ENCODE measurements at places on chromosomes 7 and 10.

DNA sequence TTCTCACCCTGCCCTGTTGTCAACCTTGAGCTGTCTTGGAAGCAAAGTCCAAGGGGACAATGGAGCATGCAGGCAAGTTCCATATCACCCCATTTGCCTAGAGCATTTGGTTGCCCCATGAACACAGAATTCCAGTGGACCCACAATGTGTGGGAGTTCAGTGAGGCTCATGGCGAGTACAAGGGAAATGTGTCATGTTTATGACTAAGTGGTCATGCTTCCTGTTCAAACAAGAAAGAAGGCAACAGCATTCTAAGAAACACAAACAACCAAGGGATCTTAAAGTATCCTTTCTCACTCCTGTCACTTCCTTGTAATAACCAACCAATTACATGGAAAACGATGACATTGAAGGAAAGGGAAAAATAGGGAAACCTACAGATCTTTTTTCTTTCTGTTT is 513.0 kb downstream of the INHBA start:
- no peak for DNase-seq

DNA sequence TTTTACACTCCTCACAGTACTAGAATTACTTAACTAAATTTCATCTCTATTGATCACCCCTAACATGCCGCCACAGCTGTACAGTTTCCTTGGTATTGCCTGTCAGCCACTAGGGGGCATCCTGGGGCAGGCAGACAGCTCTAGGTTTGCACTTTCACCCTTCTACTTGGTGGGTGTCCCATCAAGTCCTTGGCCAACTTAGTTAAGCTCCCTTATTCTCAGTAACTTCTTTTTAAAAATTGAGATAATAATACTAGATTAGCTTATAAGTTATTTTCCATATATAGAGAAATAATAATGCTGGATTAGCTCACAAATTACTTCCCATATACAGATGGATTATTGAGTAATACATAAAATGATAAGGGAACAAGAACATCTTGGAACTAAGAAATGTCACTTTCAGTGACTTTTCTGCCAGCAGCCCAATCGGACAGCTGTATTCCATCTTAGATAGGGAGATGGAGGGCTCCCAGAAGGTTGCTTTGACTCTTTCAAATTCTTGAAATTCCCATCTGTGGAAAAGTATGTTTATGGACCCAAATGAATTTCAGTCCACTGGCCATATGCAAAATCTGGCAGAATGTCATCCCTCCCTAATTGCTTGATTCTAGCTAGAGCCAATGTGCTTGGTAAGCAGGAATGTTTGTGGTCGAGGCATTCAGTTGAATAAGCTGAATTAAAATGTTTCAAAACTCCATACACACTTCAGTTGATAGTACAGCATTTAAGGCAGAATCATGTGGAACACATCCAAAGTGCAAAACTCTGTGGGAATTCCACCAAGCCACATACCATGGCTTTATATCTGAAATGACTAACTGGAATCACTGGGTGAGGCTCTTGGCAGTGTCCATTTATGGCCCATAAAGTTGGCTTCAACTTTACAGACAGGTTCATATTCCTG is 309.7 kb downstream of the CSTF2T start:
- no peak for DNase-seq

DNA sequence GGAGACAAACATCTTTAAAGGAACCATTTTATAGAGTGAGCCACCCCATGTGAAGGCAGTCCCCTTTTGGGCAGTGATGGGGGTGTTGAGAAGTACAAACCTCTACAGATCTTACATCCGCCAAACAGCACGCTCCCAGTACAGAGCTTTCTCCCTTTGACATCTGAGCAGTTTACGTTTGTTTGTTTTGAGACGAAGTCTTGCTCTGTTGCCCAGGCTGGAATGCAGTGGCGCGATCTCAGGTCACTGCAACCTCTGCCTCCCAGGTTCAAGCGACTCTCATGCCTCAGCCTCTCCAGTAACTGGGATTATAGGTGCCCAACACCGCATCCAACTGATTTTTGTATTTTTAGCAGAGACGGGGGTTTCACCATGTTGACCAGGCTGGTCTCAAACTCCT is 128.9 kb downstream of the CCDC3 start:
- DNase-seq, result no peak

DNA sequence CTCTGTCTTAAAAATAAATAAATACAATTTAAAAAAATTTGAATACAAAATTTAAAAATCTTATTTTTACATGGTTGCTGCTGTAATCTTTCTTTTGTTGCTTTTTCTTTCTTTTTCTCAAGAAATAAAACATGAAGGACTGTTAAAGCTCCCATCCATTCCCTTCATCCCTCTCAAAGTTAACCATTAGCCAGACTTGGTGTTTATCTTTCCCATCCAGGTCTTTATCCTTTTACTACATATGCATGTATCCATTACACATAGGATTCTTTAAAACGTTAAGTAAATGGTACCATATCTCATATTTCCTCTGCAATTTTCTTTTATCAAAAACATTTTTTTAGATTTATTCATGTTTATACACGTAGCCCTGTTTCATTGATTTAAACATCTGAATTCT is 70.1 kb downstream of the CREB3L2 start:
- DNase-seq, result no peak

- DNase-seq, result no peak
Measured at GRCh38 chr10:7412237-7412927, 1.5 kb upstream of the SFMBT2 start.

DNA sequence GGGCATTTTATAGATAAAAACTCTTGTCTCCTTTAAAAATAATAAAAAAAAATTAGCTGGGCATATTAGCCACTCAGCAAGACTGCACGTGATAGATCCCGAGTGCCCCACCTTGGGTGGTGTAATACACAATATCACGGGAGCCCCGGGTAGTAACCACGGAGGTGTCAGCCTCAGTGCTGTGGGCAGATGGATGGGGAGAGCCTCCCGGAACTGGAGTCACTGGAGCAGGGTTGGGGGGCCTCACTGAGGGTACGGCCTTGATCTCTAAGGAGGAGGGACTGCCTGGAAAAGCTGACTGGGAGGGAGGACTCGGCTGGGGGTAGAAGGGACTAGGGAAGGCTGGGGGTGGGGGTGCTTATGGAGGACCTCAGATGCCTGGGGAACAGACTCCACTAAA is 12.6 kb downstream of the LEP start:
- no peak for DNase-seq

DNA sequence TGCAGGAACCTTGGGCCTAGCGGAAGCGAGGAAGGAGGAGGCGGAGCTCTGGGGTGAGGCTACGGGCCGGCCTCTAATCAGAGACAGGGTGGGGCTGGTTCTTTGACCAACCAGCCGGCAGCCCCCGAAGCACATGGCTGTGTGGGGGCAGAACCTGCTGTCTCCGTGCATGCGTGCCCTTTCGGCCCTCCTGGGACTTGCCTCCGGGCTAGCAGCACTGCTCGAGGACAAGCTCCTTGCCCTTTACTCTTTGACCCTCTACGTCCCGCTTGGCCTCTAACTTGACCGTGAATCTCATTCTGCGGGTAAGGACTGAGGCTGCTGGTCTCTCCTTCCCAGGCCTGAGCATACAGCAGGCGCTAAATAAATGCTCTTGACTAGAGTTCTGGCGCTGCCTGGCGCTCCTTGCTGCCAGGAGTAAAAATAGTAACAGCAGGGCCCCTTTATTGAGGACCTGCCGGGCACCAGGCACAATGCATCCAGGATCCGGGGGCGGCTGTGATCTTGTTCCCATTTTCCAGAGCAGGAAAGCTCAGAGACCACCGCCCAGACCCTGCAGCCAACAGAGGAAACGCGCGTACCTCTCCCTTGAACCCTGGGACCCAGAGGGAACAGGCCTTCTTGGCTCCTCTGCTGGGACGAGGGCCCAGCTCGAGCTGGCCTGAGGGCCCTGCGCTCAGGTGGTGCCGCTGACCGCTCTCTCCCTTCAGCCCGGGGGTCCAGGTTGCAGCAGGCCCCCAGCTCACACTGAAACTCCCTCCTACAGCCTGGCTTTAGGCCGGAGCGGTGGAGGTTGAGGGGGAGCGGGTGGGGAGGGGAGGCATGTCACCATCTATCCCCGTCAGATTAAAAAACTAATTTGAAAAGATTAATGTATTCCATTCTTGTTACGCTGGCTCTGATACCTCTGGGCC is 2.7 kb upstream of the COMTD1 start:
- DNase-seq, result no peak

GRCh38 chr7:78066599-78066998 is 268.0 kb downstream of the PHTF2 start:
- DNase-seq, result no peak

- no peak for DNase-seq
Measured at GRCh38 chr7:114832906-114833595, 88.8 kb upstream of the MDFIC start.

All from GF-D8 (cell line).